ENCODE measurements at places on chromosomes 1 and 21. TPM values are rescaled to one million over a fixed set of nuclear protein-coding genes. Genes with fewer than 3 reads are reported as not detected.

DNA sequence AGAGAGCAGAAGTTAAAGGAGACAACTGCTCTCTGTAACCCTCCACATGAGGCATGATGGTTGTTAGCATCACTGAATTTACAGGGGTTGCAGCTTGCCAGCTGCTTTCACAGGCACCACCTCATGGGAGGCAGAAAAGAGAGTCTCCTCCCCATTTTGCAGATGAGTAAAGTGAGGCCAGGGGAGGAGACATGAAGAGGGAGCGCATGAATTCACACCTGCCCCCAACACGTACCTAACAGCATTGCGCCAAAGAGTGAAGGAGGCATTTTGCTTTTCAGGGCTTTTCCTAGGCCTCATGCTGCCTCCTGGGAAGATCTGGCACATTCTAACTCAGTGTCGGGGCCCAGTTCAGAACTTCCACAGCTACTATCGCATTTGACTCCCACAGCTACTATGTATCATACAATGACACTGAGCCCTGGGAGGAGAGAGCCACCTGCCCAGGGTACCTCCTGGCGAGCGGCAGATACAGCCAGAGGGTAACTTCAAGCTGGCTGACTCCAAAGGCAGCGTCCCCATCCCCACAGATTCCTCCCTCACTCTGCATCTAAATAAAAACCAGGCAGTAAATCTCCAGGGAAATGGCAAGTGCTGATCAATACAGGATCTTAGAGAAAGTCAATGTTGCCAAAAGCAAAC, 34.0 kb downstream of the GLIS1 start:
- DNase-seq, result no peak

GRCh38 chr1:226004396-226004795, 5.3 kb upstream of the SDE2 start:
- no peak for DNase-seq

The LMX1A gene
- not detected for total RNA-seq

DNA sequence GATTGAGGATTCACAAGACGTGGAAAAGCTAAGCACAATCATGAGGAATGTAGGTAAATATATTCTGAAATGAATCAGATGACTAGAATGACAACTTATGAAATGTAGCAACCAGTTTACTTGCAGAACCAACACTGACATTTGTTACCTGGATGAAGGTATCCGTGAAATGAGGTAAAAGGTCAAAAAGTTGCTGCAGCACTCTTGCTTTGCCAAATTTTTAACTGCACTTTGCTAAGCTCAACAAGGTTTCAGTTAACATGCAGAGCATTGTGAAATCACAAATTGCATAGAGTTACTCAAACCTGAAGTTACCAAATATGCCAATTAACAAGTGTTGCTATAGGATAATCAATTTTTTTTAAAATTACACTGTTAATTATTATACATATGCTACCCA, 1280.1 kb downstream of the KCNT2 start:
- DNase-seq, result no peak

DNA sequence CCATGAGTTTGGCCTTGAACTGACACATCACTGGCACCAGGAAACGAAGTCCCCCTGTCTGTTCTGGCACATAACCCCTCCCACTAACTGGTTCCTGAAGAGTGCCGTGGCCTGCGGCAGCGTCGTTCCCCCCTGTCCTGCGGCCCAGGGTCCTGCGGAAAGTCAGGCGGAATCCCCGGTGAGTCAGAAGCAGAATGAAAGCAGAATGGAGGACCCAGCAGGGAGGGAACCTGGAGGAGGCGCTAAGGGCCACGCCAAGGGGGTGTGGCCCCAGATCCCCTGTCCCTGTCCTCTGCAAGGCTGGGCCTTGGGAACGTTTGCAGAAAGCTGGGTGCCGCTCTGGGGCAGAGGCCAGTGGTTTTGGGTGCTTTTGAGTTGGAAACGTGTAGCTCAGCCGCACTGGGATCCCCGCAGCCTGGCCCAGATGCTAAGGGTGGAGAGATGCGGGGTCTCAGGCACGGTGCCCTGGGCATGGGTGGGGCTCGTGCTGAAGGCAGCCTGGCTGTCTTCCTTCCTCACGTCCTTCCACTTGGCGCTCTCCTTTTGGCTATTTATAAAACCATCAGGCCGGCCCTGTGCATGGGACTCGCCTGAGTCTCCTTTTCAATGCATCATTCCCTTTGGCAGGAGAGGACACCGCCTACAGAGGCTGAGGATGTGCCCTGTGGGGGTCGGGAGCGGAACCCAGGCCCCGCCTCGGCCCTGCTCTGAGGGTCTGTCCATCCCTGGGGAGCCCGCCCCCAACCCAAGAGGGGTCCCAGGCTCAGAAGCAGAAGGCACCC, 36.2 kb downstream of the TP73 start:
- no peak for DNase-seq

- no peak for DNase-seq
These were observed 31.8 kb downstream of the SLC2A1 start for GRCh38 chr1:42926879-42927242.

GRCh38 chr1:228308628-228309325, 97.9 kb downstream of the TRIM11 start:
- no peak for DNase-seq

GRCh38 chr1:58047265-58047858, 499.2 kb downstream of the OMA1 start:
- no peak for DNase-seq

The VTCN1 gene
- total RNA-seq, result not detected

The SIKE1 gene
- 34.4 TPM for total RNA-seq

- no peak for DNase-seq
These were observed 4.5 kb downstream of the PATJ start for GRCh38 chr1:61746813-61747212.

GRCh38 chr1:86435327-86435726, 11.4 kb downstream of the CLCA2 start:
- no peak for DNase-seq

DNA sequence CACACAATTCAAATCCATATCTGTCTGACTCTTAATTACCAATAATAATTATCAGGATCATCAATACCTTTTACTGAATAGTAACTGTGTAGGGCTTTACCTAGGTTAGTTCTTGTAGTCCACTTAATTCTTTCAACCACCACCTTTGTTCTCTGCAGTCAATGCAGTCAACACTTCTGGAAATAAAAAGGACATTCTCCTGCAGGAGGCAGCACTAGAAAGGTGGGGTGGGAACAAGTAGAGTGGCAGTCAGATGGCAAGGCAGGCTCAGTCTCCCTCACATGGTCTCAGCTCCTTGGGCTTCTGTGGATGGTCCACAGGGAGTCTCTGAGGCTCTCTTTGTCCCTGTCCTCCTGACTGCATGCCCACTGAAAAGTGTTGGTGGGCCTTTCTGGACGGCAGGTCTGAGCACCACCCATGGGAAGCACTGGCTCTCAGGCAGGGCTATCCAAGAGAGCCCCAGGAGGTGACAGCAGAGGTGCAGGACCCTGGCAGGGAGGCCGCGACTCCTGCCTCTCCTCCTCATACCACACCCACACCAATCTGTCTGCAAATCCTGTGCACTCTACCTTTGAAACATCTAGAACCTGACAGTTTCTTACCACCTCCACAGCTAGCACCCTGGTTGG, 237.3 kb downstream of the FOXD2 start:
- DNase-seq, result no peak

The ZSWIM5 gene
- under 0.01 TPM for total RNA-seq

- DNase-seq, result peak; percentile 15
These were observed 300.0 kb downstream of the BARHL2 start for GRCh38 chr1:90417126-90417525.

GRCh38 chr1:170707959-170708655, 44.2 kb downstream of the PRRX1 start:
- peak; percentile 98 for DNase-seq

DNA sequence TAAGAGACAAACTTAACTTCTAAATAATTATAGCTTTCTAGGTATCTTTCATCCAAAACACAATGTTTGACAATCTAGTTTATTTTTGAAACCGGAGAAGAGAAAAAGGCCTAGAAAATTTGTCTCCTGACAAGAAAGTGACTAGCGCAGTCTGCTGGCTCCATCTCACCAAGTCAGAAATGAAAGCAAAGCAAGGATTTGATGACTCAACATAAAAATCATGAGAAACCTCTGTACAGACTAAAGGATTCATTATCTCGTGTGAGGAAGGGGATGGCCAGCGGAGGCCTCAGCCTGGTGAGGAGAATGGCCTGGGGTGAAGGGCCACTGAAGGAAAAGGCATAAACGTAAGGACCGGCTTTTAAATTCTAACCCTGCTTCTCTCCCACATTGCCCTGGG, 20.0 kb upstream of the TSNAX start:
- no peak for DNase-seq

DNA sequence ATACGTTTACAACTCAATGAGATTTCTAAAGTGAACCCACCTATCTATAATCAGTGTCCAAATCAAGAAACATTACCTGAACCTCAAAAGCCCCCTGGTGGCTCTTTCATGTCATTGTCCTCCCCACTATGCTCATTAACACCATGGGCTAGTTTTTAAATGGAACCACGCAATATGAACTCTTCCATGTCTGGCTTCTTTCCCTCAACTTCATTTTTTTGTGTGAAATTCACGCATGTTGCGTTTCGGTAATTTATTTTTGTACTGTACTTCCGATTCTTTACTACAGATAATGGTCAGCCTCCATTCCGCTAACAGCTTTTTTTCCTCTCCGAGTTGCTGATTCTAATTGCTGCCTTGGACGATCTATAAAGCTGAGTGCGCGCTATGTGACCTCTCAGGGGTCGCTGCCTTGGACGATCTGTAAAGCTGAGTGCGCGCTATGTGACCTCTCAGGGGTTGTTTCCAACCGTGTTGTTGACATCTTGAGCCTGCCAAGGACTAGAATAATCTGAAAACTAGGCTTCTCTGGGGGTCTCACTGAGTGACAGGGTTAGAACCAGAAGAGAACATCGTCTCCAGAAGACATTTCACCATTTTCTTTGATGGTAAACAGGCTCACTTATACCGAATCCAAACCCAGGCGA, 1.1 kb upstream of the CACYBP start:
- DNase-seq, result peak; percentile 65

- no peak for DNase-seq
These were observed 8.8 kb downstream of the PGLYRP4 start for GRCh38 chr1:153339802-153340201.

DNA sequence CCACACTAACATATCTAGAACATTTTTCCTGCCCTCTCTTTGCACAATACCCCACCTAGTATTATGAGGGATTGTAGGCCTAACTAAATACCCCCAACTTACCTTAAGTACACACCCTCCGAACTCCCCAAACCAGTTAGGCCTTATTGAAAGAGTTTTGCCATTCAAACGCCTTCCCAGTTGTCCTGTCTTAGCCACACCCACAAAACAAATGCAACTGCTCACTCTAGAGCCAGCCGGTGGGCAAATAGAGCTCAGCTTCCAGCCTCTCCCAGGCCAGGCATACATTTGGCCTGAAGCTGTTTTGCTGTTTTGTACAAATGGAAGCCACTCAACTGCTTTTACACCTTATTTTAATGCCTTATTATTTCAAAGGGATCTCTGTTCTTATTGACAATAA, 224.2 kb upstream of the RUNX1 start:
- DNase-seq, result no peak

DNA sequence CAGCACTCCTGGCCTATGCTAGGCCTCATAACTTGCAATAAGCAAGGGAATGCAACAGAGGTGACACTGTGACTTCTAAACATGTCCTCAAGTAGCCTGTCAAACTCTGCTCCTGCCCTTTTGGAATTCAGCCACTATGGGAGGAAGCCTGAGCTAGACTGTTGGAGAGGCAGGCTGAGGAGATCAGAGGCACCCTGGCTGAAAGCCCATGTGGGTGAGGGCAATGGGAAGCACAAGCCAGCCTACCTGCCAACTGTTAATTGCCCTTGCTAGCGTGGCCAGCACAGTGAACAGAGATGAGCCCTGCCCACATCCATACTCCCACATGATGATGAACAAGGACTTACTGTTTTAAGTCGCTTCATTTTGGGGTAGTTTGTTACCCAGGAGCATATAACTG, 17.7 kb downstream of the GNB1 start:
- no peak for DNase-seq

DNA sequence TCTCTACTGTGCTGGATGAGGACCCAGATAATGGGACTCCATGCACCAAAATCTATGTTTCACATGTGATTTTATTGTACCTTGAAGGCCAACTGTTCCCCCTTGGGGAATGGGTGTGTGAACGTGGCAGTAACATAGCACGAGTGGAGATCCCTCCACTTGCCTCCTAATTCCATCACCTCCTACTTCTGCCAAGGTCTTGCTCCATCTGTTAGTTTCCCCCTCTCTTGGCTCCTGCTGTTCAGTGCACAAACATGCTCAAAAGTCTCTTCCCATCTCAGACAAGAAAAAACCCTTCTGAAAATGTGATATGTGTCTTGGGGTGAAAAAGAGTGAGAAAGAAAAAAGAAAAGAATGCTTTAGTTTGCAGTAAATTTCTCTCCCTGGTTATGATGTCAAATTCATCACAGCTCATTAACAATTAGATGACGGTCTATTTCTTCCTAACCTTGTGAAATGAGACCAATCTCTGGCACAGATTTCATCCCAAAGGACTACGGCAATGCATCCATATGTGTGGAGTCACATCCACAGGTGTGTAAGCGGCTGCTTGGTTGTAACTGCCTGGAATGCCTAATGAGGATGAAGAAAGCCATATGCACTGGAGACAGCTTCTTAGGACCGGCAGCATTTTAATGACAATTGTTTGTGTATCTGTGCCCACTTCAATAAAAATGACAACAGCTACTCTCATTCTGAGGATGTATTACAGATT, 79.3 kb upstream of the DIRAS3 start:
- DNase-seq, result no peak

The MCOLN3 gene
- total RNA-seq, result 3.0 TPM

- no peak for DNase-seq
These were observed 198.9 kb upstream of the CACYBP start for GRCh38 chr1:174800876-174801275.
